Neural progenitor cell (in vitro differentiated cells): ENCODE measurements at places on chromosomes 1 and 21.

GRCh38 chr21:35849144-35849543 lies 211.2 kb downstream of the SETD4 start:
- no peak overlapping the region for H3K27ac ChIP-seq
- DNase-seq: no peak
- no peaks in the 10 kb centered on the region for H3K36me3 ChIP-seq
- H3K4me3 ChIP-seq: no peak overlapping the region

GRCh38 chr21:26146681-26147080 lies 23.9 kb downstream of the APP start:
- no peak for DNase-seq
- H3K27ac ChIP-seq: no peak overlapping the region
- no peak overlapping the region for H3K4me3 ChIP-seq
- peaks cover 4% of the 10 kb centered on the region for H3K36me3 ChIP-seq

- DNase-seq: no peak
- H3K4me3 ChIP-seq: no peak overlapping the region
- no peak overlapping the region for H3K27ac ChIP-seq
- H3K36me3 ChIP-seq: no peaks in the 10 kb centered on the region
These were observed 222.0 kb downstream of the OMA1 start for GRCh38 chr1:58324558-58324957.

- DNase-seq: no peak
- H3K27ac ChIP-seq: no peak overlapping the region
- no peaks in the 10 kb centered on the region for H3K36me3 ChIP-seq
- no peaks in the 10 kb centered on the region for H3K27me3 ChIP-seq
- H3K4me3 ChIP-seq: no peak overlapping the region
These were observed 4.2 kb downstream of the RERE start for GRCh38 chr1:8813016-8813763.

DNA sequence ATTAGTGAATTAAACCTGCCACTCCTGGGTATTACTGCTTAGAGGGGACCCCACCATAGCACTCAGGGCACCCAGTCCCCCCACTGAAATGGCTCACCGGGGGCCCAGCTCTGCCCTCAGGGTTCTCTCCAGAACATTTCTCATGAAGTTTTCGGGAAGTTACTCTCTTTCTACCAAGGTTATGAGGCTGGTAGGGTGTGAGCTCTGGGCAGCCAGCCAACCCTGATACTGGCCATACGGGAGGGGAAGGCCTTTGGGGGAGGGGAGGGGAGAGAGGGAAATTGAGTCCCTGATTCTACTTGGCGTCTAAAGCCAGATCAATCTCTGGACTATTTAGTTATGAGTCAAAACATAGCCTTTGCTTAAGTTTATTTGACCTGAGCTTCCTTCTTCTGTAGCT lies 12.9 kb upstream of the PDE9A start:
- peaks cover 24% of the 10 kb centered on the region for H3K4me1 ChIP-seq
- no peaks in the 10 kb centered on the region for H3K36me3 ChIP-seq
- H3K27me3 ChIP-seq: peaks cover 4% of the 10 kb centered on the region
- H3K4me3 ChIP-seq: no peak overlapping the region
